ENCODE measurements at places on chromosomes 2 and 18.

- no peak for DNase-seq
These were observed 278.5 kb downstream of the CLIP4 start for GRCh38 chr2:29393676-29394075.

- no peak for DNase-seq
These were observed 333.0 kb downstream of the TNS1 start for GRCh38 chr2:217669831-217670230.

DNA sequence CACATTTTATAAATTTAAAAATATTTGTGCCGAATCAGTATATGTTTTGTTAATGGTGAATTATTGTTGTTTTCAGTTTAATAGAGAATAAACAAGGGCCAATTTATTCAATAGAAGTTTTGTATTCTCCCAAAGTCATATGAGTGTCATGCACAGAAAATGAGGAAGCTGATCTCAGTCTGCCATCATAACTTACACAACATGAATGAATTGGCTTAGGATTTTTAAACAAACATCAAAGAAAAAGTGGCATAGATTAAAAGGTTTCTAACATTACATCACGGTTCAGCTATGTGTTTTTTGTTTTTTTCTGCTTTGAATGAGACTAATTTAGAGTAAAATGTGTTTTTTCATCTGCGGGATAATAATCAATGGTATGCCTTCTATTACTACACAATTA lies 123.4 kb upstream of the CTNNA2 start:
- no peak for DNase-seq

GRCh38 chr2:215286309-215286708 lies 25.6 kb upstream of the ATIC start:
- DNase-seq, result no peak

- DNase-seq, result no peak
These were observed 2.4 kb downstream of the PELI1 start for GRCh38 chr2:64141674-64142405.

GRCh38 chr2:51516667-51517066 lies 484.7 kb upstream of the NRXN1 start:
- DNase-seq, result no peak

DNA sequence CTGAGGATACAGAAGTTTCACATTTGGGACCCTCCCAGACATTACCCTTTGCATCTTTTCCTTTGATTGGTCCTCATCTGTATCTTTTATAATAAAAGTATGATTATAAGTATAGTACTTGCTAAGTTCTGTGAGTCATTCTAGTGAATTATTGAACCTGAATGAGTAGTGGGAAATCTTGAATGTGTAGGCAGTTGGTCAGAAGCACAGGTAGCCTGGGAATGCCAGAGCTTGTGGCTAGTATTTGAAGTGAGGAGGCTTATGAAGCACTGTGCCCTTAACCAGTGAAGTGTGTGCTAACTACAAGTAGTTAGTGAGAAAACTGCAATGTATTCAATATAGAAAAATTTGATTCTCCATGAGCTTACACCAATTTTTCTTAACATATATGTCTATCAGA lies 257.6 kb downstream of the GRB14 start:
- DNase-seq, result no peak

- DNase-seq, result no peak
These were observed 32.6 kb upstream of the CCBE1 start for GRCh38 chr18:59729781-59730180.

DNA sequence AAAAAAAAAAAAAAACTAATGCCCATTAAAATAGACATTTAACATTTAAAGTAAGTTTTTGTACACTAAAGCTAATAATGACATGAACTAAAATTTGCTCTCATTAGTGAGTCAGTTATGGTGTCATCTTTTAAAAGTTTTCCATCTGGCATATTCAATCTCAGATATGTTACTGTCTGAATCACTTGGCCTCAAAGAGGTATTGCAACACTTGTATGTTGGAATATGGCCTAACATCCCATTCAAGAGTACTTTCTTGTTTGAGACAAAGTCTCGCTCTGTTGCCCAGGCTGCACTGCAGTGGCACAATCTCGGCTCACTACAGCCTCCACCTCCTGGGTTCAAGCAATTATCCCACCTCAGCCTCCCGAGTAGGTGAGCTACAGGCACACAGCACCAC lies 169.7 kb downstream of the TMEM163 start:
- no peak for DNase-seq
